ENCODE measurements at places on chromosomes 13 and 19.
A peak's percentile ranks its signal among the peaks of the same experiment; 100 is the strongest.

DNA sequence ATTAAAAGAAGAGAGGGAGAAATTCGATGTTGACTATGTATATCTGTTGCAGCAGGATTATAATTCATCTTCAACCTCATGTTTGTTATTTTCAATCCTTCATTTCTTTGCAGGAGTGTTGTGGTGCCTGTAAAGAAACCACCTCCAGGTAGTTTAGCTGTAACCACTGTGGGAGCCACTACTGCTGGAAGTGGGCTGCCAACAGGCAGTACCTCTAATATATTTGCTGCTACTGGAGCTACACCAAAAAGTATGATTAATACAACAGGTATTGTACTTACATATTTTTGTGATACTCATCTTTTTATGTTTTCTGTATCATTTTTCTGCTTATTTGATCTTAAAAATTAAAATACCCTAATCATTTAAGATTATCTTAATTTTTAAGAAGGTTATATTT, 266.5 kb downstream of the NBEA start:
- DNase-seq: no peak

DNA sequence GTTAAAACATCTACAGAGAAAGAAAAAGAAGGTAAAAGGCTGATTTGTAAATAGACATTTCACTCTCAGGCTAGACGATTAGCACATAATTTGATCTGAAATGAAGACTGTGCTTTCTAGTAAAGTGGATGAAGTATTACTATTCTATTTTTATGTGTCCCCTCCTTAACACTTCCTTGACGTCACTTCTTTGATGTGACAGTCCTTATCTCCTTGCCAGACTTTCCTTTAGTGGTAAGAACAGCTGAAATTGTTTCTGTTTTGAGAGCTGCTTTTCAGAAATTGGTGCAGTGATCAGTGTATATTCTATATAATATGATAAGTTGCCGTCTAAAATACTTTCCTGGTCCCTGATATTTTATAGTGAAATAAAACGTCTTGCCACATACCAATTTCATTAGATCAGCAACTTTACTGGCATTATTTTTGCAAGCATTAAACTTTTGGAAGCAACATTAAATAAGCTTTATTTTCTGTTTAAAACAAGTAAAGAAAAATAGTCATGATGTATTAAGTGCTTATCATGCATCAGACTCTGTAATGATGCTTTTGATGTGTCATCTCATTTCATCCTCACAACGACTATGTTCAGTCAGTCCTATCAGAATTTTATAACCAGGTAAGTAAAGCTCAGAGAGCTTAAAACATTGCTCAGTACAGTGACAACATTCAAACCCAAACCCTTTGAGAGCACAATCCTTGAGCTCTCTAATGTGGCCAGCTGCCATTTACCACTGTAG, 210.3 kb upstream of the PCDH9 start:
- DNase-seq: no peak

DNA sequence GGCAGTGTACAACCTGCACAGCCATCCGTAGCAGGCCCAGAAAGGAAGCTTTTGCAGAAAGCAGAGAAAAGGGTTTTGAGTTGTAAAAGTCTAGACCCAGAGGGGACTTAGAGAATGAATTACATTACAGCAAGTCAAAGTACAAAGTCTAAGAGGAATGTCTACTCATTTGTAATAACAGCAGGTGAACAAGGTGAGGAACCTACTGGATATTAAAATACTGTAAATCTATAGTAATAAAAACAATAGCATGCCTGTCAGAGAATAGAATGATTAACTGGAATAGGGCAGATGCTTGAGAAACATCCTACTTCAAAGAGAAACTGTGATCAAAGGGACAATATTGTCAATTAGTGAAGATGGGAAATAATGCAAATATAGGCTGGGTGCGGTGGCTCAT, 18.3 kb upstream of the ZNF414 start:
- no peak for DNase-seq

GRCh38 chr19:10919352-10920287, 8.8 kb downstream of the YIPF2 start:
- no peak for DNase-seq

DNA sequence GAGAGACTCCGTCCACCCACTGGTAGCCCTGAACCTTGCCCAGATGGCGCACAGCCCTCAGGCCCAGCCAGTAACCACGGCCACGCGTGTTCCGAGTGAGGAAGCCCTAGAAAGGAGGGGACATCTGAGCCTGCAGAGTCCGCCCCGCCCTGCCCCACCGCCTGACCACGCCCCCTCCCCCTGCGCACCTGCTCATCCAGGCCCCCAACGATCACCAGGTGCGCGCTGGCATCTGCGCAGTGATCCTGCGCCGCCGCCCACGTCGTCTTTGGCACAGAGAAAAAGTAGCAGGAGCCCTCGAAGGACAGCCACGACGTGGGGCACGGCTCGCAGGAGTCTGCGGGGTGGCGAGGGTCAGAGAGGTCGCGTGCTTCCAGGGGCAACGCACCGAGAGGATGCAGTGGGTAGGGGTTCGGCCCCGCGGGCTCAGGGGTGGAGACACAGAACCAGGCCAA, 2.1 kb downstream of the CLEC4G start:
- DNase-seq: peak; percentile 24

DNA sequence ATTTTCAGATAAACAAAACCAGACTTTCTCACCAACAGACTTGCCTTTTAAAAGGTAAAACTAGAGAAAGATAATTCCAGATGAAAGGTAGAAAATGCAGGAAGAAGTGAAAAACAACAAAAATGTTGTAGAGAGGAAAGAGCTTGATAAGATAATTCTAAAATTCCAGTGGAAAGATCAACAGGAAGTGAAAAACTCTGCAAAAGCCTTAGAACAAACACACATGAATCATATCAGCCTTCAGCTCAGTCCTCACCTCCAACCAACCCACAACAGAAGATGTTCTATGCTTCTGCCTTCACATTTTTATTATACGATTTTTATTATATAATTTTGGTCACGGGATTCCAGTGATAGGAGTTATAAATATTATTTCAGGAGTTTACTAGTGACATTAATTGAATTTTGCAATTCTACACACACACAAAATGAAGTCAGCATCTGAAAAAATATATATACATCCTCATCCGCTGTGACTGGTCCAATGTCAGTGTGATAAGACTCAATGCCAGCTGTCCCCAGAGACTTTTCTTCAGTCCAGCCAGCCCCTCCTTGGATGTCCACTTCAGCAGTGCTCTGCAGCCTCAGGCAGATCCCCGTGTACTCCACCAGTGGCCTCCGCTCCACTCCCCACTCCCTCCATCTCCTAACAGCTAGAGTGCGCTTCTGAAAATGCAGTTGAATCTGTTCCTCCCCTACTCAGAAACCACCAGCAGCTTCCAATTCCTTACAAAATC, 57.9 kb downstream of the GADD45B start:
- DNase-seq: no peak

DNA sequence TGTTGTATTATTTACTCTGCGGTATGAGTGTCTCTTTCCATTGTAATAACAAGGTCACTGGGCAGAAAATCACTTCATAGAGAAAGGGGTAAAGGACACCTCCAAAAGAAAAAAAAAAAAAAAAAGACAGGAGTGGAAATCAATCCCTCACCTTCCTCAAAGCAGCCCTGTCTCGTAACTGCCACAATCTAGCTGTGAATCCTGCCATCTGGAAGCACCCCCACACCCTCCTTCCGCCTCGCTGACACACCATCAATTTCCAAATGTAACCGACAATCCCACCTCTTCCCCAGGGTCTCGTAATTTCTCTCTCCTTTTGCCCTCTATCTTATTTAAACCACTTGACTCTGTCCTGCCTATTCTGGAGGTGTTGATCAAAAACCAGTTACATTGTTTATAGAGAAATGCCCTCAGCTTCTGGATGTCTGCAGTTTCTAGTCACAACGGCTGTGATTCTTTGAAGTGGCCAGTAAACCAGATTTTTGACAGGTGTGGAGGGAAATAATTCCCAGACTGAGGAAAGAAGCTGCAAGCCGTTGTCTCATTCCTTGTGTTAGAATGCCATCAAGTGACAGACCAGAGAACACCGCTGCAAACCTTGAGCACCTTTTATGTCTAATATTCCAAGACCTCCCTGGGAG, 9.1 kb upstream of the POP4 start:
- no peak for DNase-seq

- DNase-seq: no peak
These were observed 4.4 kb downstream of the BCAT2 start for GRCh38 chr19:48806518-48806817.

- DNase-seq: no peak
These were observed 4.3 kb downstream of the KLC3 start for GRCh38 chr19:45344621-45345505.

GRCh38 chr19:31100206-31100590, 249.0 kb downstream of the TSHZ3 start:
- DNase-seq: no peak

DNA sequence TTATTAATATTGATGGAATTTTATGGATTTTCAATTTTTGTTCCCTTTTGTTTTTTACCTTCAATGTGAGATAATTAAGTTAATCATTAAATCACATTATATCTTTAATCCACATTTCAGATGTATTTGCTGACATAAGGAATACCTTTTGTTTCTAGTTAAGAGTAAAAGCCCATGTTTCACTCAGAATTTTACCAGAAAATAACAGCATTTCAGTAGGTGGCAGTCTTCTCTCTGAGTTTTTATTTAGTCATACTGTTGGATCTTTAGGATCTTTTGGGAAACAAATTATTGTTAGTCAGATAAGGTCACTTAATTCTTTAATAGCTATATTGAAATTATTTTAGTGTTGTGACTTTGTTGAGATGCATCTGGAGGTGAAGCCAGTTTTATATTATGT, 67.9 kb downstream of the NDFIP2 start:
- no peak for DNase-seq

DNA sequence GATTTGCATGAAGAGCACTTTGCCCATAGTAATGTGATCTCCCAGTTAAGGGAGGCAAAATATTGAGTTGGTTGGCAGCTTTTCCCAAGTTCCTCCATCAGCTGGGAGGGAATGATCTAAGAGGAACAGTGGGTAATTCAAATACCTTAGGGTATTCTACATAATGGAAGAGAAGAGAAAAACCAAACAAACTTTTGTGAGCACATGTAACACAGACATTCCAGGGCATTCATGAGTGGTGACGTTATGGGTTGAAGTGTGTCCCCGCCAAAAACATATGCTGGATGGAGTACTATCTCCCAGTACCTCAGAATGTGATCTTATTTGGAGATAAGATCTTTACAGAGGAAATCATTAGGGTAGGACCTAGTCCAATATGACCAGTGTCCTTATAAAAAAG, 220.1 kb downstream of the FOXO1 start:
- no peak for DNase-seq

- DNase-seq: no peak
These were observed 213.3 kb downstream of the OLFM4 start for GRCh38 chr13:53241891-53242348.

- peak; percentile 62 for DNase-seq
These were observed 17.5 kb downstream of the KLF2 start for GRCh38 chr19:16342002-16342715.

DNA sequence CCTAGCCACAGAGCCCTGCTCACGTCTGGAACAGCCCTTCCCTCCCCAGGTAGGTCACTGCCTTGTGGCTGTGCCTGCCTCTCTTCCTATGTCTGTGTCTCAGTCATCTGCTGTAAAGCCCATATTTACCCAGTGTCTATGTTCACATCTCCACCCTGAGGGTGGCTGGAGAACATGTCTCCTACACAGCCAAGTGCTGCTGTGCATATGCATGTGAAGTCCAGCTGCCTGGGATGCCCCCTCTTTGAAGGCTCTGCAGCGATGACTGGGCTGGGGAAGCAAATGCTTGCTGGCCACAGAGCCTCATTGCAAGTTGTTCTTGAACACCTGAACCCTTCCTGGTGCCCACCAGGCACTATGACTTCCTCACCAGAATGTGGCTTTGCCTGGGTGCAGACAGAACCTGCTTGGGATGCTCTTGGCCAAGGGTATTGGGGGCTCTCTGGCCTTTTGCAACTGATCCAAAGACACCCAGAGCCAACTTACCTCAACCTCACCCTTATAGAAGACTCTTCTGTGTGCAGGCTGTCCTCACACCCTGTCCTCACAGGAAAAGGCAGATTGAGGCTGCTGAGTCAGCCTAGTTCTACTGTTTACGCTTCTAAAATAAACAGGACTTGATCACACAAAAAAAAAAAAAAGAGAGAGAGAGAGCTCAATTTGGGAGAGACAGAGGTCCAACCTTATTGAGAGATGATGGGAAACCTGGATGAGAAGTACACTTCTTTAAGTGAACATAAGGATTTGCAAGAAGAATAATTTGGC, 26.5 kb downstream of the MRPL57 start:
- no peak for DNase-seq

DNA sequence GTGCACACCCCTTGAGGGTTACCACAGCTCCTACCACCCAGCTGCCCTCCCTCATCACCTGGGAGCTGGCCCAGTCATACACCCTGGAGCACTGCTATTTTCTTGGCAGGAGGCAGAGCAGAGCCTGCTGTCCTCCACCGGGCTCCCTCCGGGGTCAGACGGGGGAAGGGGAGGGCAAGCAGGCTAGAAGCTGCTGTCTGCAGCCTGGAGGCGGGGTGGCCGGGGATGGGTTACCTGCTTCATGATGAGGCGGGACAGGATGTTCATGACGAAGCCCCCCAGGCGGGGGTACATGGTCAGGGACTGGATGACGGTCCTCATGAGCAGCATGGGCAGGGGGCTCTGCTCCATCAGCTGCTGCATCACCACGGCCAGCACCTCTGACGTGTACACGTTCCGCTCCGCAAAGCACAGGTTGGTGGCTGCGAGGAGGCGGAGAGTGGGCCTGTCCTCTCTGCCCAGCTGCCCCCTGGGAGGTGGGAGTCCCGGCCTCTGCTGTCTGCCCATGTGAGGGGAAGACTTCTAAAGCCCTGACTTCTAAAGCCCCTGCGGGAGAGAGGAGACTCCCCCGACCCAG, 2.7 kb upstream of the RSPH6A start:
- DNase-seq: no peak

DNA sequence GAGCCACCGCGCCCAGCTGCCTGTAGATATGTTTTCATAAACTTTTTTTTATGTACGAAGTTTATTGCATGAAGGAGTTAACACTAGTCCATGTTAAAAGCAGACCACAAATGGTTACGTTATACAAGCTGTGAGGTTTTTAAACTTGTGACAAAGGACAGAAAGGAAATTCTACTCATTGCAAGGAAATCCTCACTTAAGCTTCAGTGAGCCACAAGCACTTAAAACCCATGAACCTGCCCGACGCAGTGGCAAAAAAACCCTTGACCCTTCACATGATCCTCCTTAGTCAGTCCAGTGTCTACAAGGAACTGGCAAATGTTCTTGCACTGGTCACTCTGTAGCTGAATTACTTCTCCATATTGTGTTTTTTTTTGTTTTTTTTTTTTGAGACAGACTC, 4.2 kb downstream of the MPND start:
- no peak for DNase-seq

- DNase-seq: no peak
These were observed 22.7 kb downstream of the TFDP1 start for GRCh38 chr13:113607056-113607888.

DNA sequence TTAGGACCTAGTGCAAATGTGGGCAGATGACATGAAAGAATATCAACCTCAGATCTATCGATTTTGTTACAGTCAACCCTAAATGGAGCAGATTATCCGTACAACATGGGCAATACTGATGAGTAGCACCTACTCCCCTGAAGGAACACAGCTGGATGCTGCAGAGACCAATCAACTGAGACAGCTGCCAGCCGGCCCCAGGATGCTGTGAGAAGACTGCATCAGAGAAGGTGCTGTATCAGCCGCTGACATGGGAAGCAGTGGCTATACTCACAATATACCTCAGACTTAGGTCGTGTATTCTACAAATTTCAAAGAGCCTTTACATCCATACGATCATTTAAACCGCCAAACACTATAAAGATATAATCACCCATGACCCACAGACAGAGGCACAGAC, 95.9 kb upstream of the FNDC3A start:
- no peak for DNase-seq

All from stimulated activated naive CD8-positive, alpha-beta T cell treated with anti-CD3 and anti-CD28 coated beads, Interleukin-15, Interleukin-2, amounts not matched to agents 100 U/mL and 50 U/mL, for 24 hours (primary cell).